ENCODE measurements at places on chromosomes 2 and 18.
A peak's percentile ranks its signal among the peaks of the same experiment; 100 is the strongest.

GRCh38 chr2:112542984-112543661, 858 bp downstream of the POLR1B start:
- no peak for DNase-seq

GRCh38 chr18:24296276-24296675, 101.3 kb downstream of the OSBPL1A start:
- no peak for DNase-seq

DNA sequence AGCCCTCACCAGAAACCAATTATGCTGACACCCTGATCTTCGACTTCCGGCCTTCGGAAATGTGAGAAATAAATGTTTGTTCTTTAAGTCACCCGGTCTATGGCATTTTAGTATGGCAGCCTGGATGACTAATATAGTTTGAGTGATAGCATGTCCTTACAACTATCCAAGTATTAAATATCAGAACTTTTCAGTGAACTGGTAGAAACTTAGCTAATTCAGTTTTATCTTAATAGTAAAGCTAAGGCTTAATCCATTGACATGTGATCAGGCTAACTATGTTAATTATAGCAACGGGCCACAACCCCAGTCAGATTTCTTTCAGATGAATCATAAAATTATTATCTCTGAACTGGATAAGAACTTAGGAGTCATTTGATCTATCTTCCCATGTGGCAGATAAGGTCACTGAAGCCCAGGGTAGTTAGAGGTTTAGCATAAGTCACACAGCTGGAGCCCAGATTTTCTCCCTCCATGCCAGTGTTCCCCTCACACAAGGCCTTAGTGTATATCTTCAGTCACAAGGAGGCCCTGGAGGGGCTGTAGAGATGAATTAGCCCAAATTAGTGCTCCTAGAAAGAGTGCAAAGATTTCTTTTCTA, 40.7 kb upstream of the UPP2 start:
- DNase-seq: no peak

DNA sequence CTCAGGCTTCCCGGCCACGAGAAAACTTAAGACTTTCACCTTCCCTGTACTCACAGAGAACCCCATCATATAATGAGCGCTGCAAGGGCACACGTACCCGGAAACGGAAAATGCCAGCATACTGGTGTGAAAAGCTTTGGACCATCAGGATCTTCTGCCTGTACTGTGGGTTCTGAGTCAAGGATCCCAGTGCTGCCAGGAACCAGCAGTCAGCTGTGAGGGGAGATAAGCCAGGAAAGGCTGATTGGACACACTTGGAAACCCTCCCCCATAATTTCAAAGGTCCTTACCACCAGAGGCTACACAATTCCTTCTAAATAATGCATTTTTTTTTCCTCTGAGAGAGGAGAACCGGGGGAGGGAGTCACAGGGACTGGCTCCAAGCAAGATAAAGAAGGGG, 31.4 kb downstream of the CAPN13 start:
- peak; percentile 6 for DNase-seq

DNA sequence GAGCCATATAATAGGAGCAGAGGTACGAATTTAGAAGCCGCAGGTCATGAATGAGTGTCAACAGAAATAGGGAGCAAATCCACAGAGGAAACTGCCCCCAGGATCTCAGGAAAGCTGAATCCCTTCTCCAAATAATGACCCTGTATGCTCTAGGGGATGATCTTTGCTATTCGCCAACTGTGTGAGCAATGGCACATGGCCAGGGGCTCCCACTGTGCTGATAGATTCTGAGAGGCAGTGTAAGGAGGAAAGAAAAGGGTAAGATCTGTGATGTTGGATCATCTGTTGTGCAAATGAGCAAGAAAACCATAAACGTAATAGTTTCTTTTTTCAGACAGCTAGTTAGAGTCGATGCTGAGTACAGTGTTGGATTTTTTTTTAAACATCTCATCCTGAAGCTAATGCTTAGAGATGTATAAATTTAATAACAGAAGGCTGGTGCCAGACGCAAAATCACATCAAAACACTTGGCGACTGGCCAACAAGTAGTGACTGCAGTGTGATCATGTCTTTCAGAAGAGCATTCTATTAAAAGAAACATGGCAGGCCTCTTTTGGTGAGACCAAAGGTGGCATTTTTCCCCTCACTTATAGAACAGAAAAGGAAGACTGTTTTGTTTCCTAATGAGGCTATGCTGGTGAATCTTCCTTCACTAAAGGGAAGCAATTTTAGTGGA, 77.4 kb downstream of the ABCA12 start:
- DNase-seq: no peak

GRCh38 chr18:26926066-26926675, 60.7 kb upstream of the AQP4 start:
- DNase-seq: no peak

GRCh38 chr18:10205151-10205550, 249.3 kb upstream of the APCDD1 start:
- DNase-seq: no peak

DNA sequence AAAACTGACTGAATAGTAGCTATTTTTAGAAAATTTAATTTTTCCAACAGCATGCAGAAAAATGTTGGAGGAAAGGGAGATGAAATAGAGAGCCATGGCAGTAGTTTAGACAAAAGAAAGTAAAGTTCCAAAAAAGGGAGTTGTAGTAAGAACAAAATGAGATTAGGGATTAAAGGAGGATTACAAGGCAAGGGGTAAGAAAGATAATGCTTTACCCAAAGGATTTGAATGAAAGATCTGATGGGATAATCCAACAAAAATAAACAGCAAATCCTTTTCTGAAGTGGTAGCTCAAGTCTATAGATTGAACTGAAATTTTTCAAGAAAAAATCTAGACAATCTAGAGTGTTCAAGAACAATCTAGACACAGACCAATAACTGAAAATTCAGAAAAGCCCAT, 644.3 kb upstream of the FSHR start:
- DNase-seq: no peak

DNA sequence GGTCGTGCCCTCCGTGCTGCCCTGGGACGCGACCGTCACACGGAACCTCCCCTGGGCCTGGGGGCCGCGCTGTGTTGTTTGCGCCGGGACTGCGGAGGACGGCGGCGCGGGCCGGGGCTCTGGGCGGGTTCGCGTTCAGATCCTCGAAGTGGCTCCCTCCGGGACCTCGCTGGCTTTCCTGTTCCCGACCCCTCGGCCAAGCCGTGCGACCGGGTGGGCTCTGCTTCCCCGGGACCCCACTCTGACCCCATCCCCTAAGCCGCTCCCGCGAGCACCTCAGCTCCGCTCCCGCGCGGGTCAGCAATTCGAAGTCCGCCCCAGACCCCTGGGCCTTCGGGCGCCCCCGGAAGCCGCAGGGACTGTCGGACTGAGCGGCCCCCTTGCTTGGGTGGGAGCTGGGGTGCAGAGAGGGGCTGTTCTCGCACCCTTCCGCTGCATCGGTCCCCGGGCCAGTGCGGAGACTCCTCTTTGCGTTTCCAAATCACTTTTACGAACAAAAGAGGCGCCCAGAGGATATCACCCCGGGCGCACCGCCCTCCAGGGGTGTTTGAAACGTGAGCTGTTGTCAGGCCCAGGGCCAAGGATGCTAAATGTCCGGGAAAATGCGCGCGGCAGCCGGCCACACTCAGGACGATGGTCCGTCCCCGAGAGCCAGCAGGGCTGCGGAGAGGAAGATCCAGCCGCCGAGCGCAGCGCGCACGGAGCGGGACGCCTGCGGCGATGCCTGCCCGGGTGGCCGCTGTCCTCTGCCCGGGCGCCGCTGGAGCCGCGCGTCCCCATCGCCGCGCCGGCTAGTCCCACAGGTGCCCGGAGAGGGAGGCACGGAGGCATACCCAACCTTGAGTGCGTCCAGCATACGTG, 73.5 kb downstream of the ZCCHC2 start:
- DNase-seq: no peak

- no peak for DNase-seq
Measured at GRCh38 chr2:8153258-8153718, 528.6 kb upstream of the ID2 start.

DNA sequence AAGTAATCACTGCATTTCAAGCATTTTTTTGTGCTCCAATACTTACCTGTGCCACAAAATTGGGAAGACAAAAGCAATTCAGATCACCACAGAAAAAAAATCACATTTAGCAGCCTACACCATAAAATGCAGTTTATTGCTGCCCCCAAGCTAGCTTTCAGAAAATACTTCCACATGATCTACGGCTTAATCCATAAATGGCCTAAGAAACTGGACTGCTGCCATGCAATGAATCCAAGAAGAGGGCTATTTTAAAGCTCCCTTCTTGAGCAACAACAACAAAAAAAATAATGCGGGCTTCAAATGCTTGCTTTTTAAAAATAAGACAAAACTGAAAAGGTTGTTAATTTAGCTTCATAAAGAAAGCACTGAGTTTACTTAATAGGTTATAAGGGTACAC, 272.3 kb downstream of the RAD51AP2 start:
- DNase-seq: no peak

DNA sequence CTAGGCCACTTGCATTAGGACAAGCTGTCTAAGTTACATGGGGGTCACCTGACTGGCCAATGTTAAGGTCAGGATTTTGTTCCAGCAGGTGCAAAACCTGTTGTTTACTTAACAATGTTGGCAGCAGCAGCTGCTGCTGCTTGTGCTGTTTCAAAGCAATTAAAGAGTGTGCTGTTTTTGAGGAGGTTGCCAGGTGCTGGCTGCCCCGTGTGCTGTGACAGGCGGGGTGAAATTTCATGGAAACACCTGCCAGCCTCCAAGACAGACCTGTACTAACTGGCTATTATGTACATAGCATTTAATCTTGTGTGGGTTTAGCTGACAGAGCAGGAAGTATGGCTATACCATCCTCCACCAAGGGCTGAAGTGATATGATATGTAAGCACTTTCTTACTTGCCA, 224.9 kb downstream of the ASXL3 start:
- no peak for DNase-seq

GRCh38 chr2:69946351-69947324, 14.8 kb downstream of the ASPRV1 start:
- no peak for DNase-seq

GRCh38 chr2:178279142-178279541, 84.8 kb downstream of the OSBPL6 start:
- DNase-seq: no peak

DNA sequence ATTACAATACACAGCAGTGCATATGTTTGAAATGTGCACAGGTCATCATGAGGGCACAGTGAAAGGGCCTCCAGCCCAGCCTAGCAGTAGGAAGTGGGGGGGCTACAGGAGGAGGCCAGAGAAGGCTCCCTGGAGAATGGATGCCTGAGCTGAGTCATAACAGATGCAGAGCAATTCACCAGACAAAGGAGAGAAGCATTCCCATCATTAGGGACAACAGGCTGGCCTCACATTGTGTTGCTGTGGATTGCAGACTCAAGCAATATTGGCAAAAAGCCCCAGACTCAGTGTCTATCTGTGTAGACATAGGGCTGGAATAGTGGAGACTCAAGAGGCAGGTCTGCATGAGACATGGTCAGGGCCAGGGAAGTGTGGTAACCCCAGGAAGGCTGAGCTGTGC, 329.9 kb downstream of the DLGAP1 start:
- no peak for DNase-seq

DNA sequence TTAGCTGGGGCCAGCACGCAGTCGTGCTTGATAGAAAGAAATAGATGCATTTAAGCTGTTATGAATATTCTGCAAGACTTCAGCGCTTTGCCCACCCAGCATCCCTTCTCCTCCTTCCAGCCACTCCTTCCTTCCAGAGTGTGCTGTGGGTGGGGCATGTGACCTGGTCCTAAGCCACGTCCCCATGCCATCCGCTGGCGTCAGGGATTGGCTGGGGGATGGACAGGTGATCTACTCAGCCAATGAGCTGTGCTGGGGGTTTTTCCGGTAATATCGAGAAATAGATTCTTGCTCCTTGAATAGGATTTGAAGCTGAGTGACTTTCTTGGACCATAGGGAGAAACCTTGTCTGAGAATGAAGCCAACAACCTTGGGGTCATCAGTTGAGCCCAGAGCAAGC, 4.8 kb upstream of the ZAP70 start:
- DNase-seq: no peak

DNA sequence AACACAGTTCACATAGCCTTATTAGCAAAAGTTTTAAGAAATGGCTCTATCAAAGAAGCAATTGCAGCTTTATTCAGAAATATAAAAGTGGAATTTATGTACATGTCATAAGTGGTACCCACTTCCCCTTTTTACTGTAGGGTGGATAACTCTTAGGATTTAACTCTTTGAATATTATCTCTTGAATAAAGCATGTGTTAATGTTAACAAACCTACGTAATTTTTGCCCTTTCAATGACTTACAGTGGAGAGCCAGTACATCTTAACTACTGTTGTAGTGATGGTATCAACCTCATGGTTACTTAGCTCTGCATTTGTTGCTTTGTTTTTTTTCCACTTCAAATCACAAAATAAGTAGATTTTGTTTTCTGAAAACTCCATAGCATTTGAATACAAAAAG, 8.8 kb downstream of the NABP1 start:
- no peak for DNase-seq

- DNase-seq: no peak
Measured at GRCh38 chr2:150041722-150042425, 445.6 kb downstream of the RND3 start.

DNA sequence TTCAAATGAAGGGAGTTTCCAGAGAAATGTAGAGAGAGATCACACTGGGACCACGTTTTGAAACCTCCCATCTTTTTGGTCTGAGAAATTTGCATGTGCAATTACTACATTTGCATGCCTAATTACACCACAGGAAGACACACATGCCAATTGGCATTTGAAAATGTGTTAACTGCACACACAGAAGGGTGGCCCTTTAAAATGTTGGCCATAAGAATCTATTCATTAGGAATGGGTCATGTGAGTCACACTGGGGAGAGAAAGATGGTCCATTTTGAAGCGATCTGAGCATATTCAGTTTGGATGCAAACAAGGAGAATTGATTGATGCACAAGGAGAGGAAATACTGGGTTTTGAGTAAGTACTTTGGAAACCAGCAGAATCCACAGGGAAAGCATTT, 1407.1 kb upstream of the ACVR2A start:
- DNase-seq: no peak

Measured in lower leg skin (tissue), 4 donors.